ENCODE measurements at places on chromosomes 4 and X. TPM values are rescaled to one million over a fixed set of nuclear protein-coding genes. Genes with fewer than 3 reads are reported as not detected.

Gene LONRF3
- total RNA-seq = 0.54 TPM

DNA sequence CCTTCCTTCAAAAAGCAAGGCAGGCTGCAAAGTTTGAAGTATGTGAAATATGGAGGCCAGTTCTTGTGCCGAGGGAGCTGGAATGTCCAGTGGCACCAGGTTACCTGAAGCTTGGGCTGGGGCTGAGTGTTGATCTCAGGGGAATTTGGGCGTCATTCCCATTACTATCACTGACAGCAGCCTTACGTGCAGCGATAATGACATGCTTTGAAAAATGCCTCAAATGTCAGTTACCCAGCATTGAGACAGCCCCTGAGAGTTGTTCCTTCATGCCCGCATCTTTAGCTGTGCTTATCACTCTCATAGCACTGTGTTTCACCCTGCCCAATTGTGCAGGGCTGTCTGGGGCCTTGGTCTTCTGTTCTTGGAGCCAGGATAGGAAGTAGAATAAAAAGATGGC lies 27.4 kb downstream of the SLC16A2 start:
- H3K27ac ChIP-seq = no peak overlapping the region
- no peaks in the 10 kb centered on the region for H3K36me3 ChIP-seq
- H3K4me3 ChIP-seq = no peak overlapping the region
- H3K4me1 ChIP-seq = peaks cover 33% of the 10 kb centered on the region

Gene RHOXF2B
- not detected for total RNA-seq

Gene PITX2
- 5.8 TPM for total RNA-seq

GRCh38 chrX:23959781-23960180 lies 52.0 kb downstream of the CXorf58 start:
- DNase-seq = no peak
- H3K4me3 ChIP-seq = no peak overlapping the region
- no peaks in the 10 kb centered on the region for H3K4me1 ChIP-seq
- H3K27ac ChIP-seq = no peak overlapping the region
- H3K27me3 ChIP-seq = no peaks in the 10 kb centered on the region
- no peaks in the 10 kb centered on the region for H3K36me3 ChIP-seq

- no peaks in the 10 kb centered on the region for H3K36me3 ChIP-seq
- no peak overlapping the region for H3K27ac ChIP-seq
- H3K4me3 ChIP-seq = no peak overlapping the region
These were observed 890.6 kb downstream of the STPG2 start for GRCh38 chr4:97252615-97253154.

GRCh38 chr4:17877661-17878060 lies 66.9 kb downstream of the NCAPG start:
- no peaks in the 10 kb centered on the region for H3K36me3 ChIP-seq
- no peak overlapping the region for H3K4me3 ChIP-seq
- H3K27me3 ChIP-seq = no peaks in the 10 kb centered on the region
- H3K27ac ChIP-seq = no peak overlapping the region
- no peak for DNase-seq

Gene NPNT
- not detected for total RNA-seq

Gene HSFX2
- not detected for total RNA-seq

- no peaks in the 10 kb centered on the region for H3K36me3 ChIP-seq
- no peaks in the 10 kb centered on the region for H3K4me1 ChIP-seq
- H3K4me3 ChIP-seq = no peak overlapping the region
- DNase-seq = no peak
- H3K27me3 ChIP-seq = no peaks in the 10 kb centered on the region
These were observed 229.7 kb upstream of the MBNL3 start for GRCh38 chrX:132718431-132718958.

GRCh38 chr4:100679926-100680325 lies 162.1 kb upstream of the EMCN start:
- no peak overlapping the region for H3K27ac ChIP-seq
- H3K4me1 ChIP-seq = no peaks in the 10 kb centered on the region
- H3K4me3 ChIP-seq = no peak overlapping the region
- no peak for DNase-seq

GRCh38 chr4:173243321-173243720 lies 74.7 kb downstream of the GALNT7 start:
- no peaks in the 10 kb centered on the region for H3K36me3 ChIP-seq
- DNase-seq = peak; percentile 85
- H3K4me1 ChIP-seq = peaks cover 7% of the 10 kb centered on the region
- H3K4me3 ChIP-seq = no peak overlapping the region
- H3K27me3 ChIP-seq = peaks cover 38% of the 10 kb centered on the region
- H3K27ac ChIP-seq = no peak overlapping the region

- H3K36me3 ChIP-seq = no peaks in the 10 kb centered on the region
- H3K4me1 ChIP-seq = no peaks in the 10 kb centered on the region
- H3K4me3 ChIP-seq = no peak overlapping the region
- H3K27me3 ChIP-seq = no peaks in the 10 kb centered on the region
These were observed 89.1 kb upstream of the TET2 start for GRCh38 chr4:105057370-105058105.

DNA sequence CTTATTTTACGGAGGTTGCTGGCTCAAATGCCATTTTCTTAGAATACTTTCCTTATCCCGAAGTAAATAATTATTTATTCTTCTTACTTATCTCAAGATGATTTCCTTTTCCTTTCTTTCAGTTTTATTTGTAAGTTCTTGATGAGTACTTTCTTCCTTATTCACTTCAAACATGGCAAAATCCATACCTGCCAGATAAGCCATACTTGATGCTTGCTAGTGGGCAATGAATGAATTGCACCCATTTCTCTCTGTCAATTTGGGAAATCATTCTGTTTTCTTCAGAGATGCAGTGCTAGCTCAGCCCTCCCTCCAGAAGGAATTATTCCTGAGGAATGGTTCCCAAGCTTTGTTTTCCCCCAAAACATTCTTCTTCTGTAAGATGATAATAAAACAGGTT lies 598.3 kb downstream of the SPRY1 start:
- H3K4me3 ChIP-seq = no peak overlapping the region
- peak; percentile 8 for DNase-seq
- no peaks in the 10 kb centered on the region for H3K36me3 ChIP-seq
- H3K4me1 ChIP-seq = peaks cover 19% of the 10 kb centered on the region

Gene IQCM
- not detected for total RNA-seq

GRCh38 chr4:5051278-5052203 lies at the start of gene STK32B:
Gene STK32B, plus strand, starts transcription at chr4:5051480.
- H3K36me3 ChIP-seq = no peaks in the 10 kb centered on the region
- peak within 1 kb of the TSS; percentile 75 for H3K4me3 ChIP-seq
- no peak within 1 kb of the TSS for H3K27ac ChIP-seq
- no peaks in the 10 kb centered on the region for H3K4me1 ChIP-seq
- no peaks in the 10 kb centered on the region for H3K27me3 ChIP-seq

DNA sequence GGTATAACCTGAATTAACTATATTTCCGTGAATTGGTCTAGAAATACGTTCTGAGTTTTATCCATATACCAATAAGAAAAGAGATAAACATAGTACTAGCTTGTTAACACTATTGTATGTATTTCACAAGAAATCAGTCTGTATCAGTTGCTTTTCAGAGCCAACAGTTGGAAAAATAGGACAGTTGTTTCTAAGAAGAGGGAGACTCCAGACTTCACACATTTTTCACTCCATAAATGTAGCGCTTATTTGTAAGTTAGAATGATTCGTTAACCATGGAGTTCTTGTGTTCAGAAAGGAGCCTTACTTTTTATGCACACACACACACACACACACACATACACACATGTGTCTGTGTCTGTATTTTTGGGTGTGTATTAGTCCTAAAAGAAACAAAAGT lies 376.7 kb upstream of the SMIM31 start:
- H3K4me3 ChIP-seq = no peak overlapping the region
- no peaks in the 10 kb centered on the region for H3K36me3 ChIP-seq
- H3K4me1 ChIP-seq = no peaks in the 10 kb centered on the region
- no peak overlapping the region for H3K27ac ChIP-seq

Gene MAGEB10
- not detected for total RNA-seq

GRCh38 chr4:37447886-37448285 lies 203.3 kb downstream of the NWD2 start:
- DNase-seq = peak; percentile 14
- H3K36me3 ChIP-seq = no peaks in the 10 kb centered on the region
- H3K4me3 ChIP-seq = no peak overlapping the region

- no peaks in the 10 kb centered on the region for H3K36me3 ChIP-seq
- DNase-seq = peak; percentile 55
- peak overlapping the region; percentile 50 for H3K27ac ChIP-seq
- peaks cover 10% of the 10 kb centered on the region for H3K4me1 ChIP-seq
- no peak overlapping the region for H3K4me3 ChIP-seq
These were observed 48.5 kb upstream of the EGFL6 start for GRCh38 chrX:13520936-13521335.

GRCh38 chr4:87697272-87697671 lies 47.2 kb downstream of the DMP1 start:
- no peak for DNase-seq
- no peaks in the 10 kb centered on the region for H3K36me3 ChIP-seq
- H3K4me3 ChIP-seq = no peak overlapping the region
- H3K27me3 ChIP-seq = 0 out of 2 replicates have a peak, but pooled peaks cover 9% of the 10 kb centered on the region
- H3K27ac ChIP-seq = no peak overlapping the region

DNA sequence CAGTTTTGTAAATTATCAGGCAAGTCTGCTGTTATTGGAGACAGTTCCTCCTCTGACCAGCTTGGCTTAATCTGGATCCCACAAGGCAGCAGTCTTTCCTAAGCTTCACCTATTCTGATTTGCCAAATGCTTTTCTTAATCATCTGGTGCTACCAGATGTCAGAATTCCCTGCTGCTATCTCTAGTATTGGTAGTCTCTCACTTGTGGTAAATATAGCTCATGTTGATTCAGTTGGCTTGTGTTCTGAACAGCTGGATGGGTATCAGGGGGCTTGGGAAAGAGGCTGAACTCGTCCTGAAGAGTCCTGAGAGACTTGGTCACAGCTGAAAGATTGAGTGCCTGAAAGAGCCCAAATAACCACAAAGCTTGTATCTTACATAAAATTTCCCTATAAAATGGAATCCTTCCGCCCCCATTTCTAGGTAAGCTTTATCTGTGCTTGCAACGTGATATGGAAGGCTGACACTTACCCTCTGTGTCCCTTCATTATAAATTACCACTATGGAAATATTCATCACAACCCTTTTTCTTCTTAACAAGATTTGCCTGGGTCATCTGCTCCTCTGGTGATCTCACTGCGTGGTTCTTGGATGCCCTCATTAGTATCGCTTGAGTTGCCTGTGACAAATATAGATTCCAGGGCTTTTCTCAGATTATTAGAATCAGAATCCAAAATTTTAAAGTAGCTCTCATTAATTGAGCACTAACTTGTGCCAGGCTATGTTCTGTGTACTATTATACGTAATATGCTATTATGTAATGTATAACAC lies 104.1 kb upstream of the GPRIN3 start:
- peaks cover 24% of the 10 kb centered on the region for H3K4me1 ChIP-seq
- H3K4me3 ChIP-seq = no peak overlapping the region
- H3K36me3 ChIP-seq = no peaks in the 10 kb centered on the region

Gene LSM6
- total RNA-seq = 28.8 TPM
